ENCODE measurements at places on chromosomes 1 and 21. TPM values are rescaled to one million over a fixed set of nuclear protein-coding genes. Genes with fewer than 3 reads are reported as not detected.

PRMT6 gene
- 22.4 TPM for polyA plus RNA-seq

DNA sequence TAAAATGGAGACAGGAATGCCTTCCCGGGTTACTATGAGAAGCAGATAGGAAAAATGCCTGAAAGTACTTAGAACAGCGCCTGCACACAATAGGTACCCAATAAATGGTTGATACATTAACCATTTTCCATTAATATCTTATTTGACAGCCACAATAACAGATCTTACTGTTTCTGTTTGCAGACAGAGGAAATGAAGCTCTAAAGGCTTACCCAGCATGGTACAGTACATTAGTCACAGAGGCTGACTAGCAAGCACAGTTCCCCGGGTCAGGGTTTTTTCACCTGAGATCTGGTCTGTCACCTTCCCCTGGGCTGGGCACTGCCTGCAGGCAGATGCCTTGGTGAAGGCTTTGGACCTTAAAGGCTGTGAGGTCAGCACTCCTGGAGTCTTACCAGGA, 2.9 kb downstream of the TRIM63 start:
- no peak overlapping the region for H3K4me3 ChIP-seq
- H3K4me1 ChIP-seq = no peaks in the 10 kb centered on the region
- H3K27me3 ChIP-seq = no peaks in the 10 kb centered on the region
- no peaks in the 10 kb centered on the region for H3K36me3 ChIP-seq

SH2D5 gene
- 0.15 TPM for polyA plus RNA-seq

GRCh38 chr1:71414179-71414578, 333.3 kb upstream of the ZRANB2 start:
- H3K27me3 ChIP-seq = no peaks in the 10 kb centered on the region
- no peak for DNase-seq
- H3K4me1 ChIP-seq = peaks cover 9% of the 10 kb centered on the region
- H3K27ac ChIP-seq = no peak overlapping the region
- no peak overlapping the region for H3K4me3 ChIP-seq
- H3K36me3 ChIP-seq = no peaks in the 10 kb centered on the region

DNA sequence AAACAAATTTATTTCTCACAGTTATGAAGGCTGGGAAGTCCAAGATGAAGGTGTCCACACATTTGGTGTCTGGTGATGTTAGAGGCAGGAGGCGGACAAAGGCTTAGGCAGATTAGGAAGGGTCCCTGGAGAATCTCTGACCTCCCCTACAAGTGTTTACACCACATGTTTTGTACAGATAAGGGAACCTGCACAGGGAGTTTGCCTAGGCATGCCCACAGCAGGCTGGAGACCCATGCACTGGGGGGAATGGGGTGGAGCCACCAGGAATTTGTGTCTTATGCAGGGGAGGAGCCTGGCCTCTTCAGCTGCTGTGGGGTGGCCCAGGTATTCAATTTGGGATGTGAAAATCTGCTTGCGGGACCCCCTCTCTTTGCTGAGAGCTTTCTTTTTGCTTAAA, 131.3 kb downstream of the PATJ start:
- H3K27ac ChIP-seq = no peak overlapping the region
- H3K27me3 ChIP-seq = no peaks in the 10 kb centered on the region
- H3K4me1 ChIP-seq = no peaks in the 10 kb centered on the region
- no peaks in the 10 kb centered on the region for H3K36me3 ChIP-seq
- no peak overlapping the region for H3K4me3 ChIP-seq

DENND1B gene
- polyA plus RNA-seq = 12.7 TPM

RGS13 gene
- 3.8 TPM for polyA plus RNA-seq

GRCh38 chr1:93015590-93015989, 54.3 kb upstream of the DIPK1A start:
- no peak overlapping the region for H3K4me3 ChIP-seq
- H3K4me1 ChIP-seq = no peaks in the 10 kb centered on the region
- H3K36me3 ChIP-seq = no peaks in the 10 kb centered on the region
- H3K27me3 ChIP-seq = no peaks in the 10 kb centered on the region
- no peak for DNase-seq

GRCh38 chr21:35465741-35466140, 416.6 kb upstream of the RUNX1 start:
- DNase-seq = no peak
- H3K27ac ChIP-seq = no peak overlapping the region
- no peaks in the 10 kb centered on the region for H3K27me3 ChIP-seq
- H3K4me1 ChIP-seq = peaks cover 3% of the 10 kb centered on the region

DNA sequence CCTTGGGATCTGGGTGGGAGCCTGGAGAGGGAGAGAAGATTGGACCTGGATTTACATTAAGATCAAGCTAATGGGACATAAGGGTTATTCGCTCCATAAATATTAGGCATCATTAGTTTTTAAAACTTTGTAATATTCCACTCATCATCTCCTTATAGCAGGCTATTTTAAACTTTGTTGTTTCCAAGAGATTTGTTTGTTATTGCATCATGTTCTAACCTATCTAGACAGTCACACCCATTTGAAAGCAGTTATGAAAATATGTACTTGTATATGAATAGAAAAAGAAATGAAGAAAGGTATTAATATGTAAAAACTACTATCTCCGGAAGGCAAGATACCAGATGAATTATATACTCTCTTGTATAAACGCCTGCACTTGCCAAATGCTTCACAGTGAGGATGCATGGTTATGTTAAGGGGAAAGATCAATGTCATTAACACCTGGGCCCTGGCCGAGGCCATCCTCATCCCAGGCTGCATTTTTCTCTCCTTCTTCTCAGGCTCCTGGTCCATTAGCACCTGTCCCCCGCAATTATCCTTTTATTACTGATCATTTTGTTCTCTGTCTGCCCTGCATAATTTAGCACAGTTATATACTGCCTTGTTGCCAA, 468.2 kb downstream of the MATN1 start:
- H3K27me3 ChIP-seq = peaks cover 89% of the 10 kb centered on the region
- no peaks in the 10 kb centered on the region for H3K36me3 ChIP-seq
- H3K4me3 ChIP-seq = no peak overlapping the region
- no peaks in the 10 kb centered on the region for H3K4me1 ChIP-seq
- DNase-seq = no peak

- no peak overlapping the region for H3K27ac ChIP-seq
- no peaks in the 10 kb centered on the region for H3K4me1 ChIP-seq
- no peak for DNase-seq
- no peaks in the 10 kb centered on the region for H3K27me3 ChIP-seq
- no peaks in the 10 kb centered on the region for H3K36me3 ChIP-seq
- H3K4me3 ChIP-seq = no peak overlapping the region
These were observed 7.4 kb downstream of the WDR77 start for GRCh38 chr1:111441573-111442192.

TRAF3IP3 gene
- 2.9 TPM for polyA plus RNA-seq

DNA sequence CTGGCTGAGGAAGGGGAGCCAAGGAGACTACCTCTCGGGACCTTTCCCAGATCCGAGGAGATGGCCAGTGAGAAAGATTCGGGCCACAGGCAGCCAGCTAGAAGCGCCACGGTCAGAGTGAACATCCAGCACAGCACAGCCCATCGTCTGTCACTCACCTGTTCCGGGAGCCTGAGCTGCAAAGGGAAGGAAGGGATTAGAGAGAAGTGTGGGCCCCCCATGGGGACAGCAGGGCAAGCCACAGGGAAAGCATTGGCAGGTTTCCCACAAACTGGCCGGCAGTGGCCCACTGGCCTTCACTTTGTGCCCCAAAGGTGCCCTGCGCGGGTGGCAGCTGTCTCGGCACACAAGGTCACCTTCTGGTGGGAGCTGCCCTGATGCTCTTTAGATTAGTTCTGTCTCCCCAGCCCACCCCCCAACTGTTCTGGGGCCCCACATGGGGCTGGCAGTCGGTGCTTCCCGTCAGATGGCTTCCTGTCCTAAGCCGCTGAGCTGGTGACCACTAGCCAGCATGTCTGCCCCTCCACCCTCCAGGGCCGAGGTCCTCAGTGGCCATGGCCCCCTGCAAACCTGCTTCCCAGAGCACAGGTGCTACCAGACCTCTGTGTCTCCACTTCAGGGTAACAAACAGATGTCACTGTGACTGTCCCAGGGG, 56.7 kb downstream of the LACTBL1 start:
- no peaks in the 10 kb centered on the region for H3K27me3 ChIP-seq
- no peak for DNase-seq
- H3K4me1 ChIP-seq = no peaks in the 10 kb centered on the region
- H3K27ac ChIP-seq = no peak overlapping the region
- no peak overlapping the region for H3K4me3 ChIP-seq
- no peaks in the 10 kb centered on the region for H3K36me3 ChIP-seq

GPR25 gene
- not detected for polyA plus RNA-seq

SERPINC1 gene
- polyA plus RNA-seq = 0.54 TPM

Data from left lung (tissue), 14 donors.